ENCODE measurements at places on chromosomes 7 and 10.

DNA sequence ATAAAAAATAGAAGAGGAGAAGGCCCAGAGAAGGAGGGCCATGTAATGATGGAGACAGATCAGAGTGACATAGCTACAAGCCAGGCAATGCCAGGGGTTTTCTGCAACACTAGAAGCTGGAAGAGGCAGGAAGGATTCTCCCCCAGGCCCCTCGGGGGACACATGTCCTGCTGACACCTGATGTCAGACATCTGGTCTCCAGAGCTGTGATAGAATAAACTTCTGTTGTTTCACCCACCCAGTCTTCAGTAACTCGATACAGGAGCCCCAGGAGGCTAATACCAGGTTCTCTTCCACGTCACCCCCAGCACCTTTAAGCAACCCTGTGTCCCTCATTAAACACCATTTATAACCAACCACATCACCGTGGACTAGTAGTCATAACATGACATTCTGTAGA lies 94.9 kb downstream of the TMEM130 start:
- no peak for DNase-seq

DNA sequence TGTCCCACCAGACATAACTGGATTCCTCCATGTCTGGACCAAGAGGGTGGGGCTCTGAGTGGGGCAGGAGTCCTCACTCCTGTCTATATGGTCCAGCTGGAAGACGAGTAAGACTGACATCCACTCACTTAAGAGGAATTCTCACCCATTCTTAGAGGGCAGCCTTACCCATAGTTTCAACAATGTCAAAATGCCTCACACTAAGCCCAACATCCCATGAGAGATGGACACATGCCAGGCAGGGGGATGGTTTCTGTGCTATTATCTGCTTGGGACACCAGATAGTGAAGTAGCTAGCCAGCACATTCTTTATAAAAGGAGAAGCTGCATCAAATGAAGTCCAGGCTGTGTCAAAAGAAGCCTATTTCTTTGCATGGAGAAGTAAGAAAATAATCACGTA lies 4.7 kb upstream of the LANCL2 start:
- DNase-seq, result peak; percentile 71

- peak; percentile 49 for DNase-seq
These were observed 1084.2 kb downstream of the KCNMA1 start for GRCh38 chr10:76553263-76554032.

DNA sequence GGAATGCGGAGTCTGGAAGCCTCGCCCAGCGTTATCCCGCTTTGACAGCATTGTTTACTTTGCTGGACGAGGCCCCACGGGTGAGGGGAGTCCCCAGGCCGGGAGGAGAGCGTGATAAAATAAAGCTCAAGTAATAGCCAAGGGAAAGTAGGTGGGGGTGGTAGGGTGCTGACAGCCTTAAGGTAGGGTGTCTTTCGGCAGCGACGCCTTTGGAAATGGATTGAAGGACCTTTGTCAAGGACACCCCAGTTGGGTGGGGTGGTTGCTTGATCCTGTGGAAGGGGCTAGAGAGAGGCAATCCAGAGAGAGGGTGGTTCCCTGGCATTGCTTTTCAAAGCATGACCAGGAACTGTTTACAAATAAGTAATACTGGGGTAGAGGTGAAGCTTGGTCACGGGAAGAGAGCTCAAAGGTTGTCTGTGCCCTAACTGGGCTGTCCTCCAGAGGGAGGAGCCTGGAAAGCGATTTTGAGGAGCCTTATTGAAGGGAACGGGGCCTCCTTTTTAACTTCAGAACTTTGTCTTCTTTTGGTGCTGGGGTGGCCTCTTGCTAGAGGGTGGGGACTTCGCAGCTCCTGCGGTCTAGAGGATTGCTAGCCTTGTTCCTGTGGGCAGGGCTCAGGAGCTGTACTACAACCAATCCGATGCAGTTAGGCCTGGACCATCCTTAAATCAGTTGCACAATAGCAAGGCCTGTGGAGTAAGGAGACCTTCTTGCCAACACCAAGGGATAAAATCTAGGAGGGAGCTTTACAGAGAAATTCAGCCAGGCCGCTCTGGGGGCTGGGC lies 1.3 kb downstream of the EIF4EBP2 start:
- DNase-seq, result peak; percentile 92

- no peak for DNase-seq
These were observed 54.6 kb downstream of the CPVL start for GRCh38 chr7:29091715-29092114.

DNA sequence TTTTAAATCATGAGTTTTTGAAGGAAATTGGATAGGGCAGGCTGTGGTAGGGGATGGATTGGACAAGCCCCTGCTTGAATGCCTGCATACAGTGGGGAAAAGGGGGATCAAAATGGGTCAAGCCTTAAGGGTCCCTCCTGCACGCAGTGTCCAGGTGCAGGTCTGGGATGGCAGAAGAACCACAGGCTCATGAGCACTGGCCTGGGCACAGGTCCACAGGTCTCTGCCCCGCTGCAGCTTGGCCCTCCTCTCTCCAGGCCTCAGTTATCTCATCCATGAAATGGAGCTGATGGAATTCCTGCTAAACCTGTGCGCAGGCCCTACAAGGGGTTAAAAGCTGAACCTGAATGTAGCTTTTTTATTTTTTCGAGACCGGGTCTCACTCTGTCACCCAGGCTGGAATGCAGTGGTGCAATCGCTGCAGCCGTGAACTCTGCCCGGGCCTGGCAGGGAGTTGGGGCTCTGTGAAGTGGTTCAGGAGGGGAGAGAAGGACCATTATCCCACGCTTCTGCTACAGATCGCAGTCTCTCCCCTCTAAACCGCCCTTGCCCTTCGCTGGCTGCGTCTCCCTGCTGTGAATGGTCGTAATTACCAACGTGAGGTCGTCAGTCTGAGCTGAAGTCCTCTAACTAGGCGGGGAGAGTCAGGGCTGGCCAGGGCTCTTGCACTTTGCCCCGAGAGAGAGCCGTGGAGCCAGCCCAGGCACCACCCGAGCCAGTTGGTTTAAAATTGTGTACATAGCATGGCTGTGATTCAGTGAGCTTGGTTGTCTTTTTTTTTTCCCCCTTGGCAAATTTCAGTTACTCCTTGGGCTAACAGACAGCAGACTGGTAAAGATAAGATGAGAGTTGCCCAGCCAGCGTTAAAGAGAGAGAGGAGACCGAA lies 77.5 kb upstream of the GTF2I start:
- no peak for DNase-seq

GRCh38 chr7:41754046-41754445 lies 51.2 kb upstream of the INHBA start:
- DNase-seq, result no peak

GRCh38 chr10:97762056-97762455 lies 9.7 kb downstream of the SFRP5 start:
- no peak for DNase-seq

DNA sequence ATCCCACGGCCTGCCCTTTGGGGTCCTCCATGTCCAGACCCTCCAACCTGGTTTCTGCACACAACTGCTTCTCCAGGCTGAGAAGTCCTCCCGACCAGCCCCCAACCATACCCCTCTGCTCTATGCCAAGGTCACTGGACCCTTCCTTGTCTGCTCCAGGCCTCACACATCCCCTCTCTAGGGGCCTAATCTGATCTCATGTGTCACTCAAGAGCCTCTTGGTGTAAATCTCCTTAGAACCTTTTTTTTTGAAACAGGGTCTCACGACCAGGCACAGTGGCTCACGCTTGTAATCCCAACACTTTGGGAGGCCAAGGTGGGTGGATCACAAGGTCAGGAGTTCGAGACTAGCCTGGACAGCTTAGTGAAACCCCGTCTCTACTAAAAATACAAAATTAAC lies 17.5 kb upstream of the SERPINE1 start:
- DNase-seq, result no peak

DNA sequence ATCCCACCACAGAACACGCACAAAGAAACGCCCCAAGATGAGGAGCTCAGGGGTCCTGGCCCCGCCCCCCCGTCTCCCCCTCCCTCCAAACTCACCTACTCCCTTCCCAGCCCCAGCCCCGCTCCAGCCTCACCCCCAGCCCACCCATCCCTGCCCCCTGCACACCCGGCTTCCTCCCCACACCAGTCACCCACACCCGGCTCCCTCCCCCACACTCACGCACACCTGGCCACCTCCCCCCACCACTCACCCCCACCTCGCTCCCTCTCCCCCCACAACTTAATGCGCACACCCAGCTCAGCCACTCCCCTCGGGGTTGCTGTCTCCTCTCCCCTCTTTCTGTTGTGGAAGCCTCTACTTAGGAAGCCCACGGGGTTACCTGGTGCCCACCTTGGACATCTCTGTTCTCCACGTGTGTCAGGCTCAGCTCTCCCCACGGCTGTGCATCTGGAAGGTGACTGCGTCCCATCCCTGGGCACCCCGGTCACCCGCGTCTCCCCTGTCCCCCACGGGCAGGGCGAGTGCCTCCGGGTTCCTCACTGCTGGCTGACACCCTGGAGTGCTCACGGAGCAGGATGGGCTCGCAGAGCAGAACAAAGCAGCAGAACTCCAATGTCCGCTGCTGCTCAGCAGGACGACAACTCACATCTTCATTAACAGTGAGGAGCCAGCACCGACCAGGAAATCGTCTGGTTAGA lies 166.8 kb downstream of the USP6NL start:
- DNase-seq, result no peak

DNA sequence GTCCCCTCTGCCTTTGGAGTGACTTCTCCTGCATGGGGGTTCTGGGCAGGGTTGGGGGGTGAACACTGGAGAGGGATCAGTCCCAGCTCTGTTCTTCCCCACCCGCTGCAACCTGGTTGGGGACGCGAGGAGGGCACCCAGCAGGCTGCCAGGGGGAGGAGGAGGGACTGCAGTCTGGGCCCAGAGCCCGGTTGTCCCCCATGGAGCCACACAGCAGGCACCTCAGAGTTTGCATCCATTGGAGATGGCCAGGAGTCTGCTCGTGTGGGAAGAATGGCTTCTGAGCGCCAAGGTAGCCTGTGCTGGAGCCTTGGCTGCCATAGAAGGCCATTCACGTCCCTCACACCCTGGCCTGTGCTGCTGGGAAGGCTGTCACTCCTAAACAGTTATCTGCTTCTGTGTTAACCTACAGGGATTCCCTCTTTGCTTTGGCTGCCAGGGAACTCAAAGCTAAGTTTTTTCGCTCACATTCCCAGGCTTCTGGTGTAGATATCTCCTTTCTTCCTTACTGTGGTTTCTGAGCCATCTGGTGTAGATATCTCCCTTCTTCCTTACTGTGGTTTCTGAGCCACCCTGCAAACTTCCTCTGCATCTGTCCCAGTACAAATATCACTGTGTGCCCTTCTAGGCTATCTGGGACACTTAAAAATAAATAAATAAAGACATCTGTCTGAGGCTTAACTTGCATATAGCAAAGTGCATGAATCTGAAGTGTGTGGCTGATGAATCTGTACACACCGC lies 133.7 kb downstream of the LHPP start:
- DNase-seq, result no peak

DNA sequence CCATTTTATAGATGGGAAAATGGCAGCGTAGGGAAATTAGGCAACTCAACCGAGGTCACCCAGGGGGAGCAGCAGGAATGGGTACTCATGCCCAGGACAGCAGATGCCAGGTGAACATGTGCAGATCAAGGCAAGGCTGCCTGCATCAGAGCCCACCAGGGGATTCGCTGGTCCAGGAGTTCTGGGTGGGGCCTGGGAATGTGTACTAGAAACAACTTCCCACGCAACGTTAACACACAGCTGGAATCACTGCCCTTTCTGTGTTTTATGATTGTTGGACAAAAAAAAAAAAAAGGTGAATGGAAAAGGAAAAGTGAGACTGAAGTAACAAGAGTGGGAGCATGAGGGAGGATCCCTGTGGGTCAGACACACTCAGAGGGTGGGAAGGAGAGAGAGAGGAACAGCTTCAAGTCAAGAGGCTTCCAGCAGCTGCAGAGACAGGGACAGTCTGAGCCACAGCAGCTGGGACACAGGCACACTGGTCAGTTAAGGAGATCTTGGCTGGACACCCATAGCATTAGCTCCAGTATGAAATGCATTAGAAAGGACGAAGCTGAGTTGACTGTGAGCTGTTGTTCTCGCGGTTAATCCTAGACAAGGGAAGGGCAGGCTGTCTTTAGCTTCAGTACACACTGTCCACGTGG lies 187.9 kb upstream of the INHBA start:
- DNase-seq, result no peak

DNA sequence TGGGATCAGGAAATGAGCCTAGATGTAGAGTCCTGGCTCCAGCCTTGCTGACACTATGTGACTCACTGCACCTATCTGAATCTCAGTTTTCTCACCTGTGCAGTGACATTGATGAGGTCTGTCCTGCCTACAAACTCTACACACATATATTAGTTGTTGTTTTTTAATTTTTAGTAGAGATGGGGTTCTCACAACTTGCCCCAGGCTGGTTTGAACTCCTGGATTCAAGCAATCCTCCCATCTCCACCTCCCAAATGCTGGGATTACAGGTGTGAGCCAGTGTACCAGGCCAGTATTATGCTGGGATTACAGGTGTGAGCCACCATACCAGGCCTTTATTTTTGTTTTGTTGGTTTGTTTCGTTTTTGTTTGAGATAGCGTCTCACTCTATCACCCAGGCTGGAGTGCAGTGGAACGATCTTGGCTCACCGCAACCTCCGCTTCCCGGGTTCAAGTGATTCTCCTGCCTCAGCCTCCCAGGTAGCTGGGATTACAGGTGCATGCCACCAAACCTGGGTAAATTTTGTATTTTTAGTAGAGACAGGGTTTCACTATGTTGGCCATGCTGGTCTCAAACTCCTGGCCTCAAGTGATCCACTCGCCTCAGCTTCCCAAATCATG lies 11.8 kb upstream of the DDIT4 start:
- no peak for DNase-seq

DNA sequence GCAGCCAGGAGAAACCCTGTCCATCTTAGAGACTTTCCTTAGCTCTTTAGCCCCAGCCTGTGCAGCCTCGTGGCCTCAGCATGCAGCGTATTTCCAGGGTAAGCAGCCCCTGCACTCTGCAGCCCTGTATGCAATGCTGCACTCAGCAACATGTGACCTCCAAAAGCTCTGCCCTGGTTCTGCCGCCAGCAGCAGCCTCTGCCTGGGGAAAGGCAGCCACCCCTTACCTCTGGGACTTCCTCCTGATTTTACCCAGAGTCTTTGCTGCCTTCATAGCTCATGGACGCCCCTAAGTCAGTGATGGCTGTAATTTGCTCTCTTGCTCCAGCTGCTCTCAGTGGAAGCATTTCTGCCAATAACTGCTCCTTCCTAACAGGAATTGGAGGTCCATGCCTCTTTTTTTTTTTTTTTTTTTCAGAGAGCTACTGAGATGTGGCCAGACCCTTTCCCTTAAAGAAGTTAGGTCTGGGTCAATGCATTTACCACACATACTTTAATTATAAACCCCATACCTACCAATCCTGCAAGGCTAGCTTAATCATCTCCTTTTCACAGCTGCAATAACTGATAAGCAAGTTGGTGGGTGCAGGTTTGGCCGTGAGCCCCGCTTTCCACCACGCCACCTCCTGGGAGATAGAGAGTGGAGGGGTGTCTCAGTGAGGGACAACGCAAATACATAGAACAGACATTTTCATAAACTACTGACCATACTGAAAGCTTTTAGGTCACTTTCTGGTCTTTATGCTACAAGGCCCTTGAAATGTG lies 71.7 kb downstream of the RAMP3 start:
- DNase-seq, result no peak

All from fibroblast of skin of abdomen (primary cell).